WTC11 (cell line): ENCODE measurements at places on chromosomes 6 and 20.

DNA sequence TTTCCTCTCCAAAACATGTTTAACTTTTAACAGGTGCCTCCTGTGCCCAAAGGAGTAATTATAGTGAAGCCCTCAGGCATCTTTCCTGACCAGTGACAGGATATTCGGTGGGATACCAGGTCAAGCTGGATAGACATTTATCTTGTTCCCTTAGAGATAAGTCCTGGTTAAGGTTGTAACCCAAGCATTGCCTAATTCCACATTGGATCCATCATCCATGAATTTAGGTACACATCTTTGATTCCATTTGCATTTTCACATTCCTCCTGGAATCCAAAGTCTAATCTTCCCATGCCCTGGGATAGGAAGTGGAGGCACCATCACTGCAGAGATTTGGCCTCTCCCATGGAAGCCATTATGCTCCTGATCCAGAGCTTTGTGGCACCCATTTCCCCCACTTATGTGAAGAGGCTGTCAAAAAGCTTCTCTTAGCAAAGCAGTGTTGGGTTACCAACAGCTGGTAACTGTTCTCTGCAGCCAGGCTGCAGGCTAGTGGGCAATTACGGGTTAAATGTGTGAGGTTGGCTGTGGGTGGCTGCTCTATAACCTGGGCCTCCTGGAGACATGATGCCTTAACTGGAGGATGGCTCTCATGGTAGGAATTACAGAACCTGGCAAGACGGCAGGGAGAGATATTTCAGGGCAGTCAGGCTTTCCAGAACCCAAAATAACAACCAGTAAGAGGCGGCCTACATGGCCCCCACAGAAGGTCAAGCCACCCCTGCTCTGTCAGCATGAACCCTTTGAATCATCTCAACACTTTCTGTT lies 96.9 kb upstream of the VGLL2 start:
- DNase-seq = no peak

GRCh38 chr6:104402572-104402971 lies 457.1 kb downstream of the HACE1 start:
- DNase-seq = no peak

GRCh38 chr20:49603209-49603627 lies 35.3 kb upstream of the PTGIS start:
- DNase-seq = peak; percentile 47

DNA sequence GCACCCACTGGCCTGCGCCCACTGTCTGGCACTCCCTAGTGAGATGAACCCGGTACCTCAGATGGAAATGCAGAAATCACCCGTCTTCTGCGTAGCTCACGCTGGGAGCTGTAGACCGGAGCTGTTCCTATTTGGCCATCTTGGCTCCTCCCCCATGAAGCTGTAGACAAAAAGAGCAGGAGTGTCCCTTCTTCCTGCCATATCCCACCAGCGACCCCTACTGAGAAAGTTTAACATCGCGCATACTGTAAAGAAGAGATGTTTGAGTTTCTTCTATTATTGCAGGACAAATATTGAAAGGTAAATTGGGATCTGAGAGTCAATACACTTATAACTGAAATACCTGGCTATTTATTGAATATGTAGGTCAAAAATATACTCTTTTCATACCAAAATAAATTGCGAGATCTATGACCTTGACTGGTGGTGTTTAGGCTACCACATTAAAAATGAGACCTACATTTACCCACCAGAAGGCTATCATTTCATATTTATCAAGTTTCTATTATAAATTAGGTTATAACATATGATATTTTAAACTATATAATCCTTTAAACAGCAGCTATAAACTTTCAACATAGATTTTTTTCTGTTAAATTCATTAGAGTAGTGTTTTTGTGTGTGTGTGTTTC lies 586.3 kb downstream of the HTR1B start:
- peak; percentile 75 for DNase-seq
